ENCODE measurements at places on chromosomes 2 and 18.
A peak's percentile ranks its signal among the peaks of the same experiment; 100 is the strongest.

DNA sequence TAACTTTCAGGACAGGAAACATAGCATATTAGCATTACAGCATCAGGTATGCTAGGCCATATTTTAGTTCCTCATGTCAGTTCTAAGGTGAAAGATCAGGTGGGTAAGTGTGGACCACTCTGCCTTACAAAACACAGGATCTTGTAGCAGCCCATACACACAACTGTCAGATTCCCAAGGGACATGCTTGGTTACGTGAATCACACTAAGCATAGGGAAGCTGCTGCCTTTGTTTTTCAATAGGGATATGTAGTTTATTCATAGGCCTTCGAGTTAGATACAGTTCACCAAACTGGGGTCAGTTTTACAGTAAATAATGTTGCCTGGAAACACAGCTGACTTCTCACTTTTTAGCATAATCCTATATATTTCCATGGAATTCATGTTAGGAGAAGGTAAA, 116.1 kb upstream of the OTX1 start:
- H3K4me3 ChIP-seq, result no peak overlapping the region
- no peaks in the 10 kb centered on the region for H3K36me3 ChIP-seq
- H3K27ac ChIP-seq, result no peak overlapping the region
- no peaks in the 10 kb centered on the region for H3K27me3 ChIP-seq
- H3K4me1 ChIP-seq, result peaks cover 7% of the 10 kb centered on the region

DNA sequence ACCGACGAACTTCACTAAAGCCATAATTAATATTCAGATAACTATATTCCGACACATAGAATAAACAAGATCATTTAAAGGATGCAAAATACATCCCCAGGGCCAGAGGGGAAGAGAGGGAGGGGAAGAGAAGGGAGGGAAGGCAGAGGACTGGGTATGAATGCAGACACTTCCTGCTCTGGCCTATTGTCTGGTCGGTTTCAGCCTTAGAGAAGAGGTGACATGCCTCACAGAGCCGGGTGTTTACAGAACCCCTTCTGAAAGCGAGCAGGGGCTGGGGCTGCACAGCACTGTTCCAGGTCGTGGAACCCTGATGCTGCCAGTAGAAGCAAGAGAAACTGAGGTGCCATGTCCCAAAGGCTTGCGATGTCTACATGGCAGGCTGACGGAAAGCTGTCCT, 31.0 kb downstream of the CELF4 start:
- H3K27ac ChIP-seq, result peak overlapping the region; percentile 33
- no peak for DNase-seq
- H3K27me3 ChIP-seq, result peaks cover 6% of the 10 kb centered on the region
- peaks cover 44% of the 10 kb centered on the region for H3K4me1 ChIP-seq
- H3K4me3 ChIP-seq, result no peak overlapping the region

- no peak overlapping the region for H3K4me3 ChIP-seq
- H3K27ac ChIP-seq, result no peak overlapping the region
- peaks cover 1% of the 10 kb centered on the region for H3K27me3 ChIP-seq
- no peak for DNase-seq
- H3K4me1 ChIP-seq, result no peaks in the 10 kb centered on the region
- no peaks in the 10 kb centered on the region for H3K36me3 ChIP-seq
Observed at GRCh38 chr18:76741346-76741745, 81.0 kb upstream of the ZNF236 start.

- peak; percentile 53 for DNase-seq
- H3K27ac ChIP-seq, result no peak overlapping the region
- H3K36me3 ChIP-seq, result no peaks in the 10 kb centered on the region
- H3K27me3 ChIP-seq, result no peaks in the 10 kb centered on the region
Observed at GRCh38 chr2:153519257-153519875, 40.8 kb upstream of the RPRM start.

- no peaks in the 10 kb centered on the region for H3K4me1 ChIP-seq
- no peak for DNase-seq
- no peaks in the 10 kb centered on the region for H3K27me3 ChIP-seq
- H3K4me3 ChIP-seq, result no peak overlapping the region
Observed at GRCh38 chr2:189382668-189383067, 58.6 kb upstream of the WDR75 start.

GRCh38 chr2:6977113-6977741, 60.0 kb downstream of the RNF144A start:
- H3K36me3 ChIP-seq, result peaks cover 15% of the 10 kb centered on the region
- no peak overlapping the region for H3K4me3 ChIP-seq
- H3K27ac ChIP-seq, result no peak overlapping the region

GRCh38 chr2:218395456-218395825, 4.2 kb upstream of the CTDSP1 start:
- no peak overlapping the region for H3K27ac ChIP-seq
- no peak for DNase-seq
- peak overlapping the region; percentile 80 for H3K4me3 ChIP-seq
- peaks cover 13% of the 10 kb centered on the region for H3K27me3 ChIP-seq

DNA sequence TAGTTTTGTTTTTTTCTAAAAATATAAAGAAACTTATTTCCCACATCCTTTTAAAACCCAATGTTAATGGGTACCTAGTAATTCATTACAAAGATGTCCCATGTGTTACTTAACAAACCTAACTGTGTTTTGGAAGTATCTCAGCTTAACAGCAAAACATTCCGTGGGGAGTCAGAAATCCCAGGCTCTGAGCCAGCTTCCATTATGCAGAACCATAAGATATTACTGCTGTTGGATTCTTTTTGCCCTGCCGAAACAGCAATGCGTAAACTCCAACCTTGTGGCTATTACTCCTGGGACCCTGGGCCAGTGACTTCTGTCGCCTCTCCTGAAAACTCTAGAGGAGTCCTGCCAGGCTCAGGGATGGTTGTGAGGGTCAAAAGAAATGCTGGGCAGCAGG, 174.1 kb downstream of the UXS1 start:
- no peak overlapping the region for H3K4me3 ChIP-seq
- H3K36me3 ChIP-seq, result no peaks in the 10 kb centered on the region
- no peak overlapping the region for H3K27ac ChIP-seq
- DNase-seq, result no peak

DNA sequence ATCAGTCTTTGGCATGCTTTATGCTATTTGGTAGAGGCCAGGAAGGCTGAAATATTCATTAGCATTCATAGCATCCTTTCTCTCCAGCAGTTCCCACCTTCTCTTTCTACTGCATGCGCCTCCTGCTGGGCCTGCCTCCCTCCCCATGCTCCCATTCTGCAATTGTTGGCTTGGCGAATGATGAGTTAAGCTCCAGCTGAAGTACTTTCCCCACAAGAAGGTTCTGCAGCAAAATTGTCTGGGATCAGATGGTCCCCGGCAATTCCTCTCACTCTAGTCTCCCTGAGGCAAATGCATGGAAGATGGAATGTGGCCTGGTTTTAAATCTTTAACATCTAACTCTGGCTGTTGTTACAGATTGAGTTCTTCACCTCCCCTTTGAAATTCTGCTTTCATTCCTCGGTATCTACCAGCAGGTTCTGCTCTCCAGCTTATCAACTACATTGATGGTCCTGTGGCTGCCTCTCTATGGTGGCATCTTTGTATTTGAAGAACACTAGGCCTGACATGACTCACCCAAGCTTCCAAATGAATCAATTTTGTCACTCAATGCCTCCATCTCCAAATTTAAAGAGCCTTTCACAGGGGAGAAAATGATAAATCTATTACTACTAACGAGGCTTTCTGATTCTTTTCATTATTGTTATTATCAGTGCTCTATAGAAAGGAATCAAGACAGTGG, 55.9 kb downstream of the KCTD18 start:
- H3K4me1 ChIP-seq, result peaks cover 2% of the 10 kb centered on the region
- H3K4me3 ChIP-seq, result no peak overlapping the region
- peaks cover 4% of the 10 kb centered on the region for H3K36me3 ChIP-seq
- no peak for DNase-seq

- H3K27ac ChIP-seq, result no peak overlapping the region
- no peaks in the 10 kb centered on the region for H3K4me1 ChIP-seq
- peaks cover 10% of the 10 kb centered on the region for H3K36me3 ChIP-seq
- no peak overlapping the region for H3K4me3 ChIP-seq
Observed at GRCh38 chr18:79772865-79773696, 24.7 kb upstream of the KCNG2 start.

DNA sequence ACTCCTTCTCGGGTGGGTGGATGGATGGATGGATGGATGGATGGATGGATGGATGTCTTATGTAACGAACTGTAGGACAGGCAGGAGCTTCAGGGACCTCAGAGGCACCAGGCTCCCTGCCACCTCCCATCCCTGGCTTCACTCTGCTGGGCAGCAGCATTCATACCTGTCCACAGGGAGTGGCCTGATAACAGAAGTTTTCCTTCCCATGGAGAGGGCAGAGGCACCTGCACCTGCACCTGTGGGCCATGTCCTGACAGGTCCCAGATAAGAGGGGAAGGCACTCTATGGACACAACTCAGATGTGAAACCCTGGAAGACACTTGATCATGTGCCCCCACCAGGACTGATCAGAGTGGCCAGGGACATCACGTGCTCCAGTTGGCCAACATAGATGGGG, 142.3 kb downstream of the GBX2 start:
- no peak overlapping the region for H3K27ac ChIP-seq
- peaks cover 2% of the 10 kb centered on the region for H3K4me1 ChIP-seq
- H3K36me3 ChIP-seq, result peaks cover 1% of the 10 kb centered on the region
- peaks cover 3% of the 10 kb centered on the region for H3K27me3 ChIP-seq

- peaks cover 7% of the 10 kb centered on the region for H3K27me3 ChIP-seq
- H3K27ac ChIP-seq, result no peak overlapping the region
- H3K36me3 ChIP-seq, result no peaks in the 10 kb centered on the region
- no peak overlapping the region for H3K4me3 ChIP-seq
- H3K4me1 ChIP-seq, result peaks cover 17% of the 10 kb centered on the region
- DNase-seq, result no peak
Observed at GRCh38 chr2:1607236-1607920, 136.9 kb downstream of the PXDN start.

- no peak overlapping the region for H3K27ac ChIP-seq
- H3K27me3 ChIP-seq, result no peaks in the 10 kb centered on the region
- H3K4me3 ChIP-seq, result no peak overlapping the region
- no peak for DNase-seq
- H3K4me1 ChIP-seq, result no peaks in the 10 kb centered on the region
Observed at GRCh38 chr2:28224648-28225472, 167.8 kb upstream of the FOSL2 start.

DNA sequence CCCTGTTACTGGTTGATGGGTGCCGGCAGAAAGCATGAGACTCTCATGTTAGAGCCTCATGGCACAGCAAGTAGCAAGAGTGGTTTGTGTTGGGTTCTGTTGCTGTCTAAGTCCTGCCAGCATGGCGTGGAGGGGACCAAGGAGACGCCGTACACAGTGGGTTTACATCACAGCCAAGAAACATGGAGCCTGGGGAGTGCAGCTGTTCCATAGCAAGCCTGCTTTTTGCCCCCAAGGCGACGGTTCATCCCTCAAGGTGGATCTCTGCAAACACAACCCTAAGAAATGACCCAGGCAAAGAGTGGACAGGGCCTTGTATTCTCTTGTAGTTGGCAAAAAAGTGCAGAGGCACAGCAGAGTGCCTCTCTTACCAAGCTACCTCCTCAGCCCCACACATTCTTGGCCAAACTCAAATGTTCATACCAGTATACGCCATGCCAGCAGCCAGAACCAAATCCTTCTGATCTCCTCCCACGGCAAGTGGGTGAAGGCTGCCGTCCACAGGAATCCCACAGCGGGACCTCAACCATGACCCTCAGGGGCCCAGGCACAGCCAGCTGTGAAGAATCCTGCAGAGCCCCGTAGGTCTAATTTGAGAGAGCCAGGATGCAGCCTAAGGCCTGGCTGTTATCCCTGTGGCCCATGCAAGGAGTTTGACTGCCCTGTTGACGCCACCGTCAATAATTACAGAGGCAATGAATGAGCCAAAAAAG, 19.0 kb downstream of the SNED1 start:
- H3K36me3 ChIP-seq, result peaks cover 9% of the 10 kb centered on the region
- no peak for DNase-seq
- no peak overlapping the region for H3K4me3 ChIP-seq
- no peak overlapping the region for H3K27ac ChIP-seq

- peaks cover 3% of the 10 kb centered on the region for H3K4me1 ChIP-seq
- H3K4me3 ChIP-seq, result no peak overlapping the region
- H3K27ac ChIP-seq, result no peak overlapping the region
- no peaks in the 10 kb centered on the region for H3K27me3 ChIP-seq
- no peak for DNase-seq
- H3K36me3 ChIP-seq, result peaks cover 14% of the 10 kb centered on the region
Observed at GRCh38 chr2:238418196-238418998, 8.3 kb upstream of the ASB1 start.

- no peak for DNase-seq
- no peak overlapping the region for H3K4me3 ChIP-seq
- no peaks in the 10 kb centered on the region for H3K36me3 ChIP-seq
- H3K4me1 ChIP-seq, result no peaks in the 10 kb centered on the region
Observed at GRCh38 chr2:225025917-225026571, 16.2 kb downstream of the DOCK10 start.

- peaks cover 4% of the 10 kb centered on the region for H3K27me3 ChIP-seq
- H3K36me3 ChIP-seq, result peaks cover 23% of the 10 kb centered on the region
- DNase-seq, result no peak
- no peak overlapping the region for H3K27ac ChIP-seq
- no peaks in the 10 kb centered on the region for H3K4me1 ChIP-seq
- no peak overlapping the region for H3K4me3 ChIP-seq
Observed at GRCh38 chr2:86556508-86556907, 6.7 kb downstream of the CHMP3 start.

- no peaks in the 10 kb centered on the region for H3K36me3 ChIP-seq
- H3K27ac ChIP-seq, result no peak within 1 kb of the TSS
- peaks cover 31% of the 10 kb centered on the region for H3K27me3 ChIP-seq
- DNase-seq, result no peak
- peak within 1 kb of the TSS; percentile 61 for H3K4me3 ChIP-seq
Observed at GRCh38 chr2:176156807-176157498, at the start of gene HOXD3. Gene HOXD3 (plus strand): TSS chr2:176157307. CDS start chr2:176169115, 11,808 bp downstream.

GRCh38 chr2:215003001-215003400, 135.4 kb downstream of the ABCA12 start:
- H3K27me3 ChIP-seq, result no peaks in the 10 kb centered on the region
- H3K4me3 ChIP-seq, result no peak overlapping the region
- DNase-seq, result peak; percentile 19
- no peak overlapping the region for H3K27ac ChIP-seq

DNA sequence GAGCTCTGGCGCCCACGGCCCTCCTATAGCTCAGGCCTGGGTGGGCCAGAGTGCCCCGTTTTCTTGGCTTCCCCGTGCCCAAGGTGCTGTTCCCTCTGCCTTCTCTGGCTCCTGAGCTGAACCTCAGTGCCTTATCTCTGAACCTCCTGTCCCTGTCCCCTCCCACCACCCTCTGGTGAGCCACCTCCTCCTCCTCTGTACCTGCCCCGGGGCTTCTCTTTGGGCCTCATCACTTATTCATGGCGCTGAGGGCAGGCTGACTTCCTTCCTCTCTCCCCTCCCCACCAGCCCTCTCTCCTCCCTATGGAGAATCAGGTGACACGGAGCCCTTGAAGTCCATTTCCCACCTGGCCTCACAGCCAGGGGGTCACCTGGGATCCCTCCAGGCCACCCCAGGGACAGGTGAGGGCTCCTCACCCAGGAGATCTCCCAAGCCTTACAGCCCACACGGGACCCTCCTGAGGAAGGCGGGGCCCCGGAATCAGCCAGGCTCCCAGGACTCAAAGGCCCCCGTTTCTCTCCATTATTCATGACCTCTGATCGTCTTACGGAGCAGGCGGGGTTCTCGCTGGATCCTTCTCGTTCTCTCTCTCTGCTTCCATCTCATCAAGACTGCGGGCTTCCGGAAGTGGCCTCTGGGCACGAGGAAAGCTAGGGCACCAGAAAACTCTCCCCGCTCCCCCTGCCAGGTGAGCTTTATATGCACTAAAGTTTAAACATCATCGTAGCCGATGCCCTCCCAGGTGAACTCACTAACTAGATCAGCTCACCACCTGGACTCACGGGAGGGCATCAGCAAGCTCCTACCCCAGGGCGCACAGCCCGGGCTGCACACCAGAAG, at the start of gene LOXHD1:
TSS of gene LOXHD1 (minus strand) at position 106 of the 841 bp plus-strand sequence. CDS start 187 bp downstream, outside the sequence.
- DNase-seq, result no peak
- H3K27ac ChIP-seq, result no peak within 1 kb of the TSS
- peaks cover 8% of the 10 kb centered on the region for H3K4me1 ChIP-seq
- no peaks in the 10 kb centered on the region for H3K36me3 ChIP-seq
